NCI-H526 (cell line): ENCODE measurements at places on chromosomes 16 and 17.

- no peak for DNase-seq
These were observed 16.2 kb downstream of the ETV4 start for GRCh38 chr17:43529947-43530287.

DNA sequence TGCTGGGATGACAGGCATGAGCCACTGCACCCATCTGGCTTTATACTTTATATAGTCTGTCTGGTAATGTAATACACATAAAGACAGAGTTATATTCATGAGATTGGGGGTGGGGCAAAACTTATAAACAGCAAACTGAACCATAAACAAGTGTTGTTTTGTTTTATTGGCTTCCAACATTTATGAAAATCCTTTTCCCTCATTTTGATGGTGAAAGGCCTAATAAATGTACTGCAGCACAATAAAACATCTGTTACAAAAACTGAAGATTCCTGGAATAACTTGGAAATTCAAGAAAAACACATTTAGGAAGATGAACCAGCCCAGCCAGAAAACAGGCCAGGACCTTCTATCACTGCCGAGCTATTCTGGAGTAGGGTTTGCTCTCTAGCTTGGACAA, 16.1 kb downstream of the NPRL3 start:
- DNase-seq = no peak

GRCh38 chr17:17492571-17492970, 3.6 kb downstream of the RASD1 start:
- DNase-seq = no peak

- peak; percentile 27 for DNase-seq
These were observed 451.5 kb upstream of the HSBP1 start for GRCh38 chr16:83356266-83356665.

- no peak for DNase-seq
These were observed 52.8 kb downstream of the CLEC19A start for GRCh38 chr16:19338335-19338734.

DNA sequence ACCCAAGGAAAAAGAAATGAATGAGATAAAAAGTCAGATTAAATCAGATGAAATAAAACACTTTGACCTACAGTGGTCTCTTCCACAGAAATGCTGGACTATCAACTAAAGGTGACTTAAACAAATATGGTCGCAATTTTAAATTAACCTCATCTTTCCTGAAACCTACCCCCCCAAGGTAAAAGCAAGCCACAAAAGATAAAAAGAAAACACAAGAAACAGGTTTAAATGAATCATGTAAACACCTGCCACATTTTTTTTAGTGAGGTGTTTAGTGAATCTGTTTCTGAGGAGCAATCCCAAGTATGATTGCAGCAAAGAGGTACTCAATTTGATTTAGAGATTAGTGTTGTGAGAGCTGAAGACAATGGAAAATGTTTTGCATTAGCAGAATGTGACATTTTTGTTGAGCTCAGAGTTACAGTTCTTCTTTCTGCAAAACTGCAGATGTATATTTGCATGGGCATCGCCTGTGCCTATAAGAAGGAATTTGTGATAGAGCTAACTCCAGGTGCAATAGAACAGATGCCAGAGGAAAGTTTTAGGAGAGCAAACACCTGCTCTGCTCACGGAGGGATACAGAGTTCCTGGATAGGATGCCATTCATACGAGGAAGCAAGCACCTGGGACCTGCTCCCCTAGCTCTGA, 3.4 kb upstream of the MMD start:
- peak; percentile 34 for DNase-seq

DNA sequence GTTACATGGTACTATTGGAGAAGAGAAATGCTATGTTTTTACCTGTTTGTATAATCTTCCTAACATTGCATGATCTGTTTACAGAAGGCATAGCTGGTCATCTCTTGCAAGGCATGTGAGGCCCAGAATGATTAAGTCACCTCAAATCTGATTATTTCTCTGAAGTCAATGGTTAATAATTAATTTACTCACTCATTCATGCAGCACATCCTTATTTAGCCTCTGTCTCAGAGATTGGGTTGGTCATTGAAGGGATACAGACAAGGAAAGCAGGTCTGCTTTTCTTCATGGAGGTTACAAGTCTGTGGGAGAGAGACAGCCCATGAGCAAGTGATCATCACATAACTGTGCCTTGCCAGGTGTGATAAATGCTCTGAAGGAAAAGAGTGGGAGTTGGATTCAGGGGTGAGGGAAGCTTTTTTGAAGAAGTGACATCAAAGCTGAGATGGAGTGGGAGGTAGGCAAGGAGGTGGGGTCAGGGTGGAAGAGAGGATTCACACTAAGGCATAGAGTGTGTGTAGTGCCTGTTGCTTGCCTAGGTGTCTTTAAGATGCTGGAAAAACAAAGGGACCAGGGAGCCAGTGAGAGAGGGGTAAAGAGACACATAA, 16.3 kb upstream of the RBFOX1 start:
- no peak for DNase-seq

GRCh38 chr17:45222289-45222995, 757 bp downstream of the FMNL1 start:
- DNase-seq = peak; percentile 53

DNA sequence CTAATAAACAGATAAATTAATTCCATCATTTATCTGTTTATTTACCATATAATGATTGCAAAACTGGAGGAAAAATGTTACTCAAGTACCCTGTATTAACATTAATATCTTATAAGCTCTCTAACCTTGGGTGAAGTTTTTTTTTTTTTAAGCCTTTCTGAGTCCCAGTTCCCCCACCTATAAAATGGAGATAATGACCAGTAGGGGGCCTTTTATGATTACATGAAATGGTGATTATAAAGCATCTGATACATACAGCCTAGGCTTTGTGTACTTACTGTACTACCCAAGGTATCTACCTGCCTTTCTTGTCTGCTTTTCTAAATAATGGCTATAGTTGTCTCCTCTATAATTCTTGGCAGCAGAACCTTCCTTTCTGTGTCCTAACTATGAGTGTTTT, 22.6 kb downstream of the LRRC36 start:
- peak; percentile 54 for DNase-seq

DNA sequence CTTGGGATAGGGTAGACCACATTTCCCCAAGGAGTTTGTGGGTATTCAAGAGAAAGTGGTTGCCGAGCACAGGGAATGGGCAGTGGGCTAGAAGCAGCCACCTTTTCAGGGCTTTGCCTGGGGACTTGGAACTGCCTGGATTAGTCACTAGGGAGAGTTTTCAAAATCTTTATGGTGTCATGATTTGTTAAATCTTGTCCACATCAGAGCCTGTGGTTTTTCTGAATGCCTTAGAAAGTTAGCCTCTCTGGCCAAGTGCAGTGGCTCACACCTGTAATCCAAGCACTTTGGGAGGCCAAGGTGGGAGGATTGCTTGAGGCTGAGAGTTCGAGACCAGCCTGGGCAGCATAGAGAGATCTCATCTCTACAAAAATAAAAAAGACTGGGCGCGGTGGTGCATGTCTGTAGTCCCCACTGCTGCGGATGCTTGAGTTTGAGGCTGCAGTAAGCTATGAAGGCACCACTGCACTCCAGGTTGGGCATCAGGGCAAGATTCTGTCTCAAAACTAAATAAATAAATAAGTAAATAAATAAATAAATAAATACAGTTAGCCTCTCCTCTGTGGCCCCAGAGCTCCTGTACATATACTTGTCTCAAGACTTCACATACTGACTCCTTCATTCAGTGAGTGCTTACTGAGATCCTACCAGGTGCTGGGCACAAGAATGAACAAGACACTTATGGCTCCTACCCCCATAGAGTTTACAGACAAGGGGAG, 76.3 kb upstream of the HNF1B start:
- no peak for DNase-seq

- no peak for DNase-seq
These were observed 23.7 kb downstream of the STAT5A start for GRCh38 chr17:42312035-42312284.

DNA sequence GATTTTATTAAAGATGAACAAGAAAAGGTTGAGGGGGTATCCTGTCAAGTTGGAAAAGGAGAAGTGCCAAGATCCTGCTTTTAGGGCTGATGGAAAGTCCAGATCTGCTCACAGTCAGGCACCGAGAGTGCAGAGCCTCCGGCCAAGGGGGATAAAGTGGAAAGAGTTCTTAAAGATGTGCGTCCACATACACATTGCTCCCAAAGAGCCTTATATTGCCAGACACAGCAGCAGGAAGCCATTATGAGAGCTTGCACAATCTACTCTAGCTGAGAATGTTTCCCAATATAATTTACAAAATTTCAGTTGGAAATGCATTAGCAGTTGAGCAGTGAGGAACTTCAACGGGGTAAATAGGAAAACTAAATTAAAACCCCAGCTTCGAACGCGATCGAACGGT, 95.6 kb downstream of the SALL1 start:
- DNase-seq = no peak

DNA sequence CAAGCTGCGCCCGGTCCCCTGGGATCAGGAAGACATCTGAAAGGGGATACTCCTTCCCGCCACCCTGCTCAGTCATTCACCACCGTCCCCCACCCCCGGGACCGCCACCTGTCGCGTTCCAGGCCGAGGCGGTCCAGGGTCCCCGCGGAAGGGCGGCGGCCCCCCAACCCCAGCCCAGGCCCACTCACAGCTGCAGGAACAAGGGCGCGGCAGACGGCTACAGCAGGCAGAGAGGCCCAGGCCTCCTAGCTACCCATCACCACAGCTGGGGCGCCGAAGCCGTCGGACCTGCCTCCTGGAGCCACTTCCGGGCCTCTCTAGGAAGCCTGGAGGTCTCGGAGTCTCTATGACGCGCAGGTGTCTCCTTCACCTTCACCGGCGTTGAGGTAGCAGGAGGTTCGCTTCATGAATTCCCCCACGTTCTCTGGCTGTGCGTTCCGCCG, at the start of gene SDR42E1:
Gene SDR42E1, minus strand, starts transcription at position 272 of the 443 bp plus-strand sequence. CDS start 10,612 bp downstream, outside the sequence.
- DNase-seq = peak; percentile 89

DNA sequence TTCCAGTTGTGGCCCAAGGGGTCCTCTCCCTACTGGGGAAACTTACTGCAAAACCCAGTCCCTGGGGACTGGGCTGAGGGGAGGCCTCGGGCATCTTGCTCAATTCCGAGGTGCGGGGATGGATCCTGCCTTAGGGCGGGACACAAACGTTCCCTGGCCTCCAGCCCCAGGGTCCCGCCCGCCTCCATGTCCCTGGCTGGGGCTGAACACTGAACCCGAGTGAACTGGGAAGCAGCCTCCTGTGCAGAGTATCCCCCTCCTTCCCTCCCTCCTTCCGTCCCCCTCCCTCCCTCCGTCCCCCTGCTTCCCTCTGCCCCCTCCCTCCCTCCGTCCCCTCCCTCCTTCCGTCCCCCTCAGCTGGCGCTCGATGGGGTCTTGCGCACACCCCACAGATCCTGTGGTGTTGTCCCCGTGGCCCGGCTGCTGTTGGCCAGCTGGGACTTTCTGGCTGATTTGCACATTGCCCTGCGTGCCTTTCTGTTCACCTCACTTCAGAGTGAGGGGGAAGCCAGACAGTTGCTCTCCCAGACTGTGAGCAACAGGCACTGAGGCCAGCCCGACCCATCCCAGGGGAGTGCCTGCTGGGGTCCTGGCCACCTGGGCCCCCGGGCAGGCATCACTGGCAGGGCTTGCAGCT, 5.5 kb downstream of the TRAF7 start:
- no peak for DNase-seq

DNA sequence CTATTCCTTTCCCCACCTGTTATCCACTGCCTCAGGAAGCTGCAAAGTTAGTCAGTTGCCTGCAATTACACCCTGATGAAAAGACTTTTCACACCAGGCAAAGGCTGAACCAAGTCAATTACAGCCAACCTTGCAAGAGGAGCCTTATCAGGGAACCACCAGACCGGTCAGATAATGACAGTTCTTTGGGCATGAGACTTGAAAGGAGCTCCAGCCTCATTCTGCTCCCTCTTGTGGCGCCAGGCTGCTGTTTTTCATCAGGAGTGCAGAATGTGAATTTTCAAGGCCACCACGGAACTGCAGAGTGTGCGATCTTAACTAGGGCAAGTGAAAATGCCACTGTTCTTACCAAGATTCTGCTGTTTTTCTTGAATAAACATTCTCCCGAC, 22.5 kb downstream of the DNAI2 start:
- no peak for DNase-seq

DNA sequence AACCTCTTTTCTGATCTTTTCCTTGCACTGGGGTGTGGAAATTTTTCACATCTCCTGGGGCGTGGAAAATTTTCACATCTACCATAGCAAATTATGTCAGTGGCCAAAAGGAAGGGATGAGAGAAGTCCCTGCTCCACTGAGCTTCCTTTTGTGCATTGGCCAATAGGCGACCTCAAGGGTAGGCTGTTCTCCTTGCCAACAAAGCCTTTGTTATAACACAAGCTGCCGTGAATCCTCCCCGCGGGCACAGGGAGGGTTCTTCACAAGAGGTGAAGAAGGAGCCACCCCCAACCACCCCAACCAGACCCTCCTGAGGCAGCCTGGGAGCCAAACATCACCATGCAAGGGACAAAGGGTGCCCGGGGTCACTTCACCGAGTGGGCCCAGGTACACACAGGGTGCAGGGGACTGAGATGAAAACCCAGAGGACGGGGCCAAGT, 6.5 kb downstream of the SLC5A11 start:
- DNase-seq = no peak

- no peak for DNase-seq
These were observed 24.3 kb downstream of the HLF start for GRCh38 chr17:55289106-55289446.

DNA sequence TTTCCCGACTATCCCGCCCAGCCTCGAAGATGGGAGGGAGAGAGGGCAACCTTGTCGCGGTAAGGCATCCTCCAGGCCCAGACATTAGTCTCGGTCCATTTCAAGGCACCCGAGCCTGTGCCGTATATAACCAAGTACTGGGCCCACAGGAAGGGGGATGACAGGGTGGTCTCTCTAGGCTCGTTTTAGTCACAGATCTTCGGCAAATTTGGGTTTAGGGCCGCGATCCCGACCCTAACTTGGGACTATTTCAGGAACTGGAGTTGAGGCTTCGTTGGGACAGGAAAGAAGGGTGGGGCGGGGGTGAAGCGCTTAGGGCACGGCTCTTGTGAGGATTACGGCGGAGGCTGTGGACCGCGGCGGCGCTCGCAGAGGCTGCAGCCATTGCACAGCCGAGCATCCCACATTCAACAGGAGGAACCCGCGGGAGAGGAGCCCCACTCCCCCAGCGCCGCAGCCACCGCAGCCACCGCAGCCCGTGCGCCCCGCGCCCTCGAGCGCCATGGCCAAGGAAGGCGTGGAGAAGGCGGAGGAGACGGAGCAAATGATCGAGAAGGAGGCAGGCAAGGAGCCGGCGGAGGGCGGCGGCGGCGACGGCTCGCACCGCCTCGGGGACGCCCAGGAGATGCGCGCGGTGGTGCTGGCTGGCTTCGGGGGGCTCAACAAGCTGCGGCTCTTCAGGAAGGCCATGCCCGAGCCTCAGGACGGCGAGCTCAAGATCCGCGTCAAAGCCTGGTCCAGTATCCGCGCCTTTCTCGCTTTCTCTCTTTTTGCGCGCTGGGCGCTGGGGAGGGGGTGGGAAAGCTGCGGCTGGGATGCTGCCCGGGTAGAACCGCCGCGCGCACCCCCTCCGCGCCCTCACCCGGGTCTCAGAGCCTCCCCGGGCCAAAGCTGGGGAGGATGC, at the start of gene VAT1L:
Gene VAT1L, plus strand, starts transcription at position 384 of the 904 bp plus-strand sequence. Its CDS starts 119 bp downstream, at position 503.
- DNase-seq = peak; percentile 58
